Foreskin keratinocyte (primary cell): ENCODE measurements at places on chromosomes 2 and 18. TPM values are rescaled to one million over a fixed set of nuclear protein-coding genes. Genes with fewer than 3 reads are reported as not detected.

SAG gene
- not detected in 2 replicates for total RNA-seq

DNA sequence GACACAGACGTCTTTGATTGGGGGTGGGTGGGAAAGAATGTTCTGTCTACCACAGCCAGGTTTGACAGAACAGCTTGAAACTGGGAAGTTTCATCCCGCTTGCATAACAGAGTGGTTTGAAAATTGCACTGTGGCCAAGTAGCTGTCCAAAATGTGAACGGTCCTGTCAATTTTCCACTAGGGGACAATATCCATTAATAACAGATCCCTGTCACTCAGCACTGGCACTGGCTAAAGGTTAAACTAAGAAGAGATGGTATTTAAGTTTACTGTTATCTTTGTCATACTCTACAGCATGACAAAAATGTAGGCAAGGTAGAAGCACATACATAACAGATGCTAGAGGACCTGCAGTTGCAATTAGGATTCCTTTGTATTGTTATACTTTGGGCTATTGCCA is 55.6 kb upstream of the ACMSD start:
- DNase-seq = no peak

DNA sequence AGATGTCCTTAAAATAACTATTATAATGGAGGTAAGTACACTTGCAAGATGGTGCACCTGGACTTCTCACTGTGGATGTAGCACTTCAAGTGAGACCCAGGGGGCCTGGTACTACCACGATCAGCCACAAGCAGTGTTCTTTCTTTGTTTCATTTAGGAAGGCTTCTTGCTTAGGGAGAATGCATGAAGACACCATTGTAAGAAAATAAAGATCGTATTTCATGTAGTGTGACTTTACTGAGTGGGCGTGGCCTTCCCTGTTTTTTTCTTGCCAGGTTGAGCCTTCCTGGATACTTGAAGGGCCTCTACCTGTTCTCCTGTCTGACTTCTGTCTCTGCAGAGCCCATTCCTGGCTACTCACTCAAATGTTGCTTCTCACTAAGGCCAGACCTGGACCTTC is 615.6 kb upstream of the SOX11 start:
- DNase-seq = no peak

TIA1 gene
- total RNA-seq = 44.4 and 45.2 TPM in 2 replicates

- DNase-seq = no peak
Observed at GRCh38 chr2:65030476-65031332, 25.5 kb upstream of the CEP68 start.

DNA sequence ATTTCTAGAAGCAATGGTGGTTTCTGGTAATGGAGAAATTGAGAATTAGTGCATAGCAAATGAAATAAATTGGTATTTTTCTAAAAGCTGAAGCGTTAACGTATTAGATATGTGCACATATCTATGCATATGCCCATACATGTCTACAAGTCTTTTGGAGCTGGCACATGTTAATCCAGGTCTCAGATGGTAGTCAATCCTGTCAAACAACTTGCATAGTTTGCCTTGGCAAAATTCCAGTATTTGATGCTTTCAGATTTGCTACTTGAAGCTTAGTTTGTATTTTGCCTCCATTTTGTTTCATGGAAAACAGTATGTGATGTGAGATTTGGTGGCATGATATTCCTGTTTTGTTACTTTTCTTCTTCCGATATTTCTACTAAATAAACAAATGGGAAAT is 304.6 kb downstream of the PARD3B start:
- DNase-seq = peak; percentile 69

- DNase-seq = peak; percentile 62
Observed at GRCh38 chr2:67311536-67311935, 85.6 kb upstream of the ETAA1 start.

NETO1 gene
- total RNA-seq = 22.3 and 34.2 TPM in 2 replicates
